ENCODE measurements at places on chromosomes 7 and 10.
A peak's percentile ranks its signal among the peaks of the same experiment; 100 is the strongest.

DNA sequence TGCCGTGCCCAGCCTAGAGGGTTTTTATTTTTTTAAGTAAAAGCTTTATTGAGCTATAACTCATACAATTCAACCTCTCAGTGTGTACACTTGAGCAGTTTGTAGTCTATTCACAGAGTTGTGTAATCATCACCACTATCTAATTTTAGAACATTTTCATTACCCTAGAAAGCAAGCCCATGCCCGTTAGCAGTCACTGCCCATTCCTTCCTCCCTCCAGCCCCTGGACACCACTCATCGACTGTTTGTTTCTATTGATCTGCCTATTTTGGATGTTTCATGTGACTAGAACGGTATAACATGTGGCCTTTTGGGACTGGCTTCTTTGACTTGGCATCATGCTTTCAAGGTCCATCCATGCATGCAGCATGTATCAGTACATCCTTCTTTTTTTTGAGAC is 25.7 kb upstream of the SEC61A2 start:
- DNase-seq: no peak

GRCh38 chr7:154409703-154410311 is 357.6 kb downstream of the DPP6 start:
- DNase-seq: peak; percentile 11

GRCh38 chr10:30742471-30742870 is 112.9 kb upstream of the LYZL2 start:
- DNase-seq: no peak

- DNase-seq: no peak
These were observed 115.3 kb downstream of the PIP4K2A start for GRCh38 chr10:22599048-22599561.

DNA sequence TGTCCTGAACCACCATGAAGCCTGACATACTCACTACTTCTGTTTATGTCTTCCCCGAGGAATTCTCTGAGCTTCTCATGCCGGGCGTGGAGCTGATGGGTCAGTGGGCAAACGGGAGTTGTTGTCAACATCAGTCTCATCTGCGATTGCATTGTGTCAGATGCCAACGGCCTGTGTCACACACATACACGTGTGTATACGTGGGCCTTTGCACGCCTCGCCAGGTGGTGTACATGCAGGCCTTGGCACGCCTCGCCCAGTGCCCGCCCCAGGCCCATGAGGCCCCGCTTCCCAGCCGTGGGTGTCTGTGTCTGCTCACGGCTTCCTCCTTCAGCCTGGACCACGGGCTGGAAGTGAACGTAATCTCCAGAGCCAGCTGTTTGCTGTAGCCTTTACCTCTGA is 7.5 kb upstream of the CSGALNACT2 start:
- DNase-seq: no peak

DNA sequence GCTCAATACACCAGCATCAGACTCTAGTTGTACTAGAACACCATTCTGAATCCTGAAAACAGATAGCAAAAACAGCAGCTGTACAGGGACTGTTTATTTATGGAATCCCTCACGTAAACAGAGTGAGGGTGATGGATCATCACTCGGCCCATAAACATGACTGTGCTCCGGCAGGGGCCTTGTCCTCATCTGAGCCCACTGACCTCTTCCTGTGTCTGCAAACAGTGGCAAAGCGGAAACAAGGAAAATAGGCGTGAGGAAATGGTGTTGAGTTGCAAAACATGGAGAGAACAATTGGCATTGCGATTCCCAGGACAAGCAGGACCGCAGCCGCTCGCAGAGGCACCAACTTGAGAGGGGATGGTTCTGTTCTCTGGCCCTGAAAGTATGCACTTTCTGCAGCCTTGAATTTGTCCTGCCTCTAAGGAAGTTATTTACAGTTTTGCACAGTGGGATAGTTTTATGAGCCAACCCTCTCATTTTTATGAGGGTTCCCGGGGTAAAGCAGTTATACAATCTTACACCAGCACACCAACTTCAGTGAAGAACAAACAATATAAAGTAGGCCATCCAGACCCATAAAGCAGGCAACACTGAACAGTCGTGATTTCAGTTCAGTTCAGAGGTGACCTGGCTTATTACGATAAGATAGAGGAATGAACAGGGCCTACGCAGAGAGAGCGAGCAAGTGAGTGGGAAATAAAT is 248.0 kb upstream of the FZD8 start:
- DNase-seq: peak; percentile 13

DNA sequence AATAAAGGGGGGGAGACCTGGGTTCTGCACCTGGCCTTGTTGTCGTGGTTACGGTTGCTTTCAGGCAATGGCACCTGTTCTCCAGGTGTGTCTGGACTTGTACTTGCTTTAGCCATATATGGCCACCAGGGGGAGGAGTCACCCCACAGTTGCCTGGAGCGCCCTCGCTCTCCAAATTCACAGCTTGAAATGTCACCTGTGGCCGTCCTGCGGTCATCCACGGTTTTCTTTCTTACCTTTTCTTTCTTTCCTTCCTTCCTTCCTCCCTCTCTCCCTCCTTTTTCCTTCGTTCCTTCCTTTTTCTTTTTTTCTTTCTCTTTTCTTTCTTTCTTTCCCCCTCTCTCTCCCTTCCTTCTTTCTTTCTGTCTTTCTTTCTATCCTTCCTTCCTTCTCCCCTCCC is 157.2 kb upstream of the ZNF92 start:
- DNase-seq: peak; percentile 51

GRCh38 chr7:143458263-143458662 is 15.0 kb downstream of the TAS2R60 start:
- DNase-seq: no peak

- DNase-seq: no peak
These were observed 128.9 kb downstream of the CELF2 start for GRCh38 chr10:11146402-11147171.

DNA sequence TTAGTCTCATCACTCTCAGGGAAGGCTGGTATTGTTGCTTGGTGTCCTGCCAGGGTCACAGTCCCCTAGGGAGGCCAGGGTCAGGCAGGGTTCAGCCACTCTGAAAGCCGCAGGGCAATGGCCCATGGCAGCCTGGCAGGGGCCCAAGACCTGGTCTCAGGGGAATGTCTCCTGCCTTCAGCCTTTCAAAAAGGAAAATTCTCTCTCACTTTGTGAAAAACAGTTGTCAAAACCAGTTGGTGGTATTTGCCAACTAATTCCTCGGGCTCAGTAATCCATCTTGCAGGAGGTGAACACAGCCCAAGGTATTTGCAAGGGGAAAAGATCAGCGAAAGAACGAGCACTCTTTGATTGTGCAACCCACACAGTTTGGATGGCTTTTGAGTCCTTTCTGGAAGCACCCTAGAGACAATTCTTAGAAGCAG is 101.5 kb downstream of the JCAD start:
- DNase-seq: peak; percentile 34

- no peak for DNase-seq
These were observed 308.1 kb upstream of the PFKP start for GRCh38 chr10:2759233-2759632.

DNA sequence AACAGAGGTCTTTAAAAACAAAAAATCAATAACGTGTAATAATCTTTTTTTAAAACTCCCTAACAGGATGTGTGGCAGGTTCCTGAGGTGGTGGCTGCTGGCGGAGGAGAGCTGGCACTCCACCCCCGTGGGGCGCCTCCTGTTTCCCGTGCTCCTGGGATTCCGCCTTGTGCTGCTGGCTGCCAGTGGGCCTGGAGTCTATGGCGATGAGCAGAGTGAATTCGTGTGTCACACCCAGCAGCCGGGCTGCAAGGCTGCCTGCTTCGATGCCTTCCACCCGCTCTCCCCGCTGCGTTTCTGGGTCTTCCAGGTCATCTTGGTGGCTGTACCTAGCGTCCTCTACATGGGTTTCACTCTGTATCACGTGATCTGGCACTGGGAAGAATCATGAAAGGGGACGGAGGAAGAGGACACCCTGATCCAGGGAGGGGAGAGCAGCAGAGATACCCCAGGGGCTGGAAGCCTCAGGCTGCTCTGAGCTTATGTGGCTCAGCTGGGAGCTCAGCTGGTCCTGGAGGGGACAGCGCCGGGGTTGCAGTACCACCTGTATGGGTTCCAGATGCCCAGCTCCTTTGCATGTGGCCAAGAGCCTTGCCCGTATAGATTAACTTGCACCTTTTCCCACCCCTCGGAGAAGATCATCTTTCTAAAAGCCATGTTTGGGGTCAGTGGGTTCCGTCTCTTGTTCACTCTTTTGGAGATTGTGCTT is 16.7 kb upstream of the AZGP1 start:
- no peak for DNase-seq

DNA sequence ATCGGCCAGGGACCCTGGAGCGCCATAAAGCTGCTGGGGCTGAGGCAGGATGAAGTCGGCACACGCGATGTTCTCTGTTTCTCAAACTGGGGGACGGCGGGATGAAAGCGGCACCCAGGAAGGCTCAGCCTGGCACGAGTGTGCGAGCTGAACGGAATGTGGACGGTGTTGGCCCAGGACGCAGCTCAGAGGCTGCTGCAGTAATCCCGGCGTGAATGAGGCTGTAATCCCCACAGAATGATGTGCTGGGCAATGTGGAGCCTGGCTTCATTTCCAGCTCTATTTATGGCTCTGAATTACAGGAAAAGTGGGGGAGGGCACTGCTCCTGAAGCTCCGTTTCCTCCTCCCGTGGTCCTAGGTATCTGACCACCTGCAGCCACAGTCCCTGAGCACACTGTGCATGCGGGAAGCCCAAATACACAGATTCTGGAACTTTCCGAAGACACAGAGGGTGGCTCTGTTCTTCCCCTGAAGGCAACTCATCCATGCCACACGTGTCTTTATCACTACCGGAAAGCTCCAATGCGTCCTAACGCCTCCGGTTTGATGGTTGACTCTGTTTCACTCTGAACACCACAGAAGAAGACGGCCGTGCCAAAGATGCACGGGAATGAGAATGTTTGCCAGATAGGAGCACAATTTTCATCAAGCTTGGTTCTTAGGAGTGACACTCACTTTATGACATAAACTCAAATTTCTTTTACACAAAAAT is 37.6 kb downstream of the KLF6 start:
- DNase-seq: no peak

- DNase-seq: no peak
These were observed 110.6 kb downstream of the ABLIM1 start for GRCh38 chr10:114547514-114547913.

- no peak for DNase-seq
These were observed 221.7 kb downstream of the CDK14 start for GRCh38 chr7:90817846-90818245.

- DNase-seq: no peak
These were observed 96.1 kb downstream of the RNF133 start for GRCh38 chr7:122602800-122603199.

DNA sequence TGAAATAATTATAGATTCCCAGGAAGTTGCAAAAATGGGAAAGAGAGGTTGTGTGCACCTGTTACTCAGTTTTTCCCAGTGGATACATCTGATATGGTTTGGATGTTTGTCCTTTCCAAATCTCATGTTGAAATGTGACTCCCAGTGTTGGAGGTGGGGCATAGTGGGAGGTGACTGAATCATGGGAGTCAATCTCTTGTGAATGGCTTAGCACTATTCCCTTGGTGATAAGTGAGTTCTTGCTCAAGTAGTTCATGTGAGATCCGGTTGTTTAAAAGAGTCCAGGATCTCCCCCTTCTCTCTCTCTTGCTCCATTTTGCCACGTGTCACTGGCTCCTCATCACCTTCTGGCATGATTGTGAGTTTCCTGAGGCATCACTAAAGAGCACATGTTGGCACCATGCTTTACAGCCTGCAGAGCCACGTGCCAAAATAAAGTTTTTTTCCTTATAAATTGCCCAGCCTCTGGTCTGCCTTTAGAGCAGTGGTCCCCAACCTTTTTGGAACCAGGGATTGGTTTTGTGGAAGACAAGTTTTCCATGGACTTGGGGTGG is 149.2 kb downstream of the RAMP3 start:
- no peak for DNase-seq

GRCh38 chr7:37421861-37422500 is 26.7 kb downstream of the ELMO1 start:
- no peak for DNase-seq

- DNase-seq: no peak
These were observed 147.5 kb downstream of the WDR37 start for GRCh38 chr10:1203704-1204103.

DNA sequence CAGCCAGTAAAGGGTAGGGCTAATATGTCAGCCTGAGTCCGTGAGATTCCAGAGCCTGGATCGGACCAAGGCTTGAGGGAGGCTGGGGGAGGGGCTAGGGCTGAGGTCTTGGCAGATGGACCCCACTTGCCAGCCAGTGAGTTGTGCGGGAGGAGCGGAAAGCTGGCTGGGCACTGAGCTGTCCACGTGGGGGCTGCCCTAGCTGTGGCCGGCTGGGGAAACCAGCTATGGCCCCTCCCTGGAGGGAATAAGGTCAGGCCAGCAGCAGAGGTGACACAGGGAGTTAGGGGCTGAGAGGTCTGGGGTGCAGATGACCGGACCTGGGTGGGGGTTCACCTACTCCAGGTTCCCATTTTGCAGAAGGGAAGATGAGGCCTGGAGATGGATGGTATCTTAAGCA is 77.3 kb downstream of the UNCX start:
- DNase-seq: no peak

DNA sequence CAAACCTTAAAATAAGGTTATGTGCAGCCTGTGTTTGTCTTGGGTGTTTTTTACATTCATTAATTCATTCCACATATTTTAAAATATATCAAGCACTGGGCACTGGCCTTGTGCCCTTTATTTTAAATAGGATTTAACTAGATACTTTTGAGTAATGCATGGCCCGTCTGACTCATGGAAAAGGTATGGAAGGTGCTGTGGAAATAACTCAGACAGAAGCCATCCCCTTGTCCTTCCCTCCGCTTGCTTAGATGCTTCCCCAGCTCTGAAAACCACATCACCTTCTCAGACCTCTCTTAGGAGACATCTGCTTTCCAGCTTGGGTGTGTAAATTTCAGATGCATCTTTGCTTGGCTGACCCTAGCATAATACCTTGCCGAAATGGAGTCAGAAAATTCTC is 30.5 kb downstream of the SLC18A2 start:
- no peak for DNase-seq

GRCh38 chr10:36469585-36469984 is 655.8 kb upstream of the ANKRD30A start:
- no peak for DNase-seq

- DNase-seq: no peak
These were observed 8.6 kb downstream of the VWC2 start for GRCh38 chr7:49781996-49782395.

- DNase-seq: no peak
These were observed 10.3 kb downstream of the BAMBI start for GRCh38 chr10:28687683-28688001.

All from HuH-7 (cell line).